ENCODE measurements at places on chromosomes 11 and 22. TPM values are rescaled to one million over a fixed set of nuclear protein-coding genes. Genes with fewer than 3 reads are reported as not detected.

SYT8 gene
- 10.0 TPM for total RNA-seq

FOLH1 gene
- total RNA-seq: 0.34 TPM

VWCE gene
- total RNA-seq: 0.57 TPM

CCDC116 gene
- 0.07 TPM for total RNA-seq

GRAP2 gene
- total RNA-seq: not detected

PRR5 gene
- 7.2 TPM for total RNA-seq

NLRP14 gene
- total RNA-seq: under 0.01 TPM

TEAD1 gene
- total RNA-seq: 37.9 TPM

NTM gene
- 3.5 TPM for total RNA-seq

IFITM10 gene
- 1.2 TPM for total RNA-seq

OR5P2 gene
- total RNA-seq: under 0.01 TPM

GGTLC3 gene
- not detected for total RNA-seq

OR5AN1 gene
- not detected for total RNA-seq

CTSW gene
- not detected for total RNA-seq

APOL1 gene
- total RNA-seq: 1.0 TPM

PAX6 gene
- total RNA-seq: 2.1 TPM

GSTT2 gene
- not detected for total RNA-seq

SCGB2A2 gene
- total RNA-seq: not detected

KREMEN1 gene
- total RNA-seq: 20.1 TPM

TSPAN32 gene
- total RNA-seq: not detected

LRRC10B gene
- not detected for total RNA-seq

HPS4 gene
- 40.7 TPM for total RNA-seq

APOA4 gene
- not detected for total RNA-seq

CD3E gene
- total RNA-seq: 0.07 TPM

LARGE1 gene
- 2.1 TPM for total RNA-seq

RAB39A gene
- not detected for total RNA-seq

DSCAML1 gene
- total RNA-seq: not detected

ZNF214 gene
- total RNA-seq: 2.1 TPM

CRYBA4 gene
- total RNA-seq: not detected

TUB gene
- under 0.01 TPM for total RNA-seq

RAG2 gene
- total RNA-seq: not detected

Measured in nasal cavity respiratory epithelium epithelial cell of viscerocranial mucosa (primary cell).